ENCODE measurements at places on chromosomes 2 and 18.

DNA sequence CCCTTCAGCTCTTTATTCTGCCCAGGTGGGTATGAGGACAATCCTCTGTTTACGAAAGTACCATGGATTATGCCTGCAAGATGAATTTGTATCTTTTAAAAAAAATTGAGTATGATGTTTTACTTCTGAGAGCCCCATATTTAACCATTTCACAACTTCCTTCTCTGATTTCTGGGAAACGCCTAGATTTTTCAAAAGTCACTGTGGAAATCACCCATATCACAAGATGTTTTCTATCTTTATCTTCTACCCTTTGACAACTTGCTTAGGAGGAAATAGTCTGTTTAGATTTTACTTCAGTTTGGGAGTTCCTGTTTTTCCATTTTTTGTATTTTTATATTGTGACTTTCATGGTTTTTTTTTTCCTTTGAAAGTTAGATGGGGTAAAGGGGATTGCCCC is 53.0 kb downstream of the ICOS start:
- no peak for DNase-seq

DNA sequence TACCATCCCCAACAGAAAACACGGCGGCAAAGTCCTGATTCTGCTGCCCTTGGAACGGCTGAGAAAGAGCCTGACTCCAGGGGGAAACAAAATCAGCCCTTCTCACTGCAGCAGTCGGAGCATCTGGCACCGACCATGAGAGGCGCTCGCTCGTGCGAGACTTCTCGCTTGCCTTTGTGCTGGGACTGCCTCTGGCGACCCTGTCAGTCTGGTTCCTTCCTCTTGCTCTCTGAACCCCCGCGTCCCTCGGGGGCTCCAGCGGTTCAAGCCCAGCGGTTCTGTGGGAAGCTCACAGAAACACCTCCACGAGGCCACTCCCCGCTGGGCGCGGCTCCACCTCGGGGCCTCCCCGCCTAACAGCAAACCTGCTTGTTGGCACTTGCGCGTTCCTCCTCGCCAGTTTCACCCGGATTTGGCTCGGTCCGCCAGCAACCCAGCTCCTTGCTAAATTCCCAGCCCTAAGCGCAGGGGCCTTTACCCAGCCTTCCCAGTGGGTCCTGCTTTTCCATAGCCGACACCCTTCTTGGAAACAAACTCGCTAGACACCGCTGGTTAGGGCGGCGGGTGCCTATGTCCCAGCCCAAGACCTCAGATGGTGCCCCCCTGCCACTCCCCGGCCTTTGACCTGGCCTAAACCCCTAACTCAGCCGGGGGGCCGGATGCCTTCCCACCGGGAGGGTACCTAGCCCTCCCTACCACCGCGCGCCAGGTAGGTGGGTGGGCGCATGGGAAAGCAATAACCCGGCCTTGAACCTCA is 2.2 kb downstream of the RND3 start:
- no peak for DNase-seq

DNA sequence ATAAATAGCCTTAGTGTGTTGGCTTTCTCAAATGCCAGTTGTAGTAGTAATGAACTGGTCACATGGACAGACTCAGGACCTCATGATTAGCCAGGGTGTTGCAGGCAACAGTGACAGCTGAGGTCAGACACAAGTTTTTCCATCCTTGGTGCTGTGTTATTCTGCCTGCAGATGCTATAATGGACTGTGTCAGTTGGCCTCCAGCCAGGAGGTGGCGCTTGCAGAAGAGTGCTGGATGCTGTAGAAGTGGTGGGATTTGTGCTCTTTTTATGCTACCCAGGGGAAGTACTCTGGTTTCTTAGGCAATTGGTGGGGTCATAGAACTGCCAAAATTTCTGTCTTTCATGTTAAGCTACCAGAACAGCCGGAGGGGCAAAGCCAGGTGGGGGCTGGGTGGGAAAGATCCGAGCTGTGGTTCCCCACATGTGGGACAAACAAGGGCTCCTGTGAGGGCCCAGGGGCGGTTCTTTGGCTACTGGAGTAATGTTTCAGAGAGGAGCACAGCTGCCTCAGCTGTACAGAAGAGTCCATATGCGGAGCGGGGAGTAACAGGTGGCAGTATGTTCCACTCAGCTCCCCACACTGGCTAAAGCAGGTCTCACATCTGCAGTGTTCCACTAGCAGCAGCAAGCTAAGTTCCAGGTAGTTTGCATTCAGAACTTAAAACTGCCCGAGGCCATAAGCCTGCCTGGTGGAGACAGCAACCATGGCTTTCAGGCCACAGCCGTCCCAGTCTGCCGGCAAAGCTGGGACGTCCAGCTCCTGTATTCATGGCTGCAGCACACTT is 104.4 kb downstream of the GULP1 start:
- no peak for DNase-seq

- no peak for DNase-seq
These were observed 78.2 kb downstream of the ARHGAP28 start for GRCh38 chr18:6807515-6808257.

DNA sequence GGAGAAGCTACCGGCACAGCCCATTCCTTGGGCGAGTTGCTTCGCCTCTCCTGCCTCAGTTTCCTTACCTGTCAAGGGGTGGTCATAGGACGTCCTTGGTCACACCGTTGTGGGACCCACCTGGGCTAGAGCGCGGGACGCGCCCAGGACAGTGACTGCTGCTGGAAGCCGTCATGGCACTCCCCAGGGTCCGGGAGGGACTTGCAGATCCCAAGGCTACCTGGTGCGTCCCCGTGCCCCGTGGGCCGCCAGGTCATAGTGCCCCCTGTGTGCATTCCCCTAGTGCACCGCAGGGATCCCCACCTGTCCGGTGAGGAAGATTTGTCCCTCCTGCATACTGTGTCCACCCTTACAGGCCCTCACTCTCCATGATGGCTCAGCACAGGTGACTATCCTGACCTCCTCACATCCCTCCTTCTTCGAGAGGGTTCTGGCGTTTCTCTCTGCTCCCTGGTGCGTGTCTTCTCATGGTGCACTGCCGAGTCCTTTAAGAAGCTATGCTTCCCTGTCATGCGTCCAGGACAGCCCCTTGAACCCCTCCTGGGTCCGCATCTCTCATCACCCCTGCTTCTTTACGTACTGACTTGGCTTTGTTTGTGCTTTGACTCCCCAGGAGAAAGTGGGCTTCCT is 886 bp upstream of the STK25 start:
- no peak for DNase-seq

DNA sequence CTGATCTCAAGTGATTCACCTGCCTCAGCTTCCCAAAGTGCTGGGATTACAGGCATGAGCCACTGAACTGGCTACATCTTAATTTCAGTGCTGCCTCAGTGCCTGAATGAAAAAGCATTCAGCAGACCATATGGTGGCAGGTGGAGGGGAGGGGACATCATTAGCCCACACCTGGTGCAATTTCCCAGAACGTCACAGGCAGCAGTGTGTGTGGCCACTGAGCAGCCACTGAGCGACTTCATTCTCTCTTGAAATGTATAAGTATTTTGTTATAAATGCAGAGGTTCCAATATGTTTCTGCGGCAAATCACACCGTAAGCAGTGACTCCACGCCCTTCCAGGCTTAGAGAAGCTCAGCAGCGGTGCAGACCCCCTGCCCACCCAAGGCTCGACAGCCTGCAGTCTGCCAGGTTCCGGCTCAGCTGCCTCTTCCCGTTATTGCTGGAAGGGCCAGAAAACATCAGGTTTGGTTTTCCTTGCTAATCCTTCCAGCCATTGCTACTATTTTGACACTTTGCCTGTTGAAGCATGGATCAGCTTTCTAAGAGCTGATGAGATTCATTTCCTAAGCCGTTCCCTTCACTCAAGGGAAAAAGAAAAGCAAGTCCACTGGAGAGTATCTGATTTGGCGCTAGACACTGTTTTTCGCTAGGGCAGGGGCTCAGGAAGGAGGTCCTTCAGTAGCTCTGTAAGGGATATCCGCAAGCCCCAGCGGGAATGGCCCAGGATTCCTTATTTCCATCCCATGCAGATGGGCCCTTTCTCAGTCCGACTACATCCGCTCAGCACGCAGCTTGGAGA is 250.7 kb downstream of the VAPA start:
- no peak for DNase-seq

- DNase-seq = no peak
These were observed 25.3 kb downstream of the PREPL start for GRCh38 chr2:44335806-44336538.

DNA sequence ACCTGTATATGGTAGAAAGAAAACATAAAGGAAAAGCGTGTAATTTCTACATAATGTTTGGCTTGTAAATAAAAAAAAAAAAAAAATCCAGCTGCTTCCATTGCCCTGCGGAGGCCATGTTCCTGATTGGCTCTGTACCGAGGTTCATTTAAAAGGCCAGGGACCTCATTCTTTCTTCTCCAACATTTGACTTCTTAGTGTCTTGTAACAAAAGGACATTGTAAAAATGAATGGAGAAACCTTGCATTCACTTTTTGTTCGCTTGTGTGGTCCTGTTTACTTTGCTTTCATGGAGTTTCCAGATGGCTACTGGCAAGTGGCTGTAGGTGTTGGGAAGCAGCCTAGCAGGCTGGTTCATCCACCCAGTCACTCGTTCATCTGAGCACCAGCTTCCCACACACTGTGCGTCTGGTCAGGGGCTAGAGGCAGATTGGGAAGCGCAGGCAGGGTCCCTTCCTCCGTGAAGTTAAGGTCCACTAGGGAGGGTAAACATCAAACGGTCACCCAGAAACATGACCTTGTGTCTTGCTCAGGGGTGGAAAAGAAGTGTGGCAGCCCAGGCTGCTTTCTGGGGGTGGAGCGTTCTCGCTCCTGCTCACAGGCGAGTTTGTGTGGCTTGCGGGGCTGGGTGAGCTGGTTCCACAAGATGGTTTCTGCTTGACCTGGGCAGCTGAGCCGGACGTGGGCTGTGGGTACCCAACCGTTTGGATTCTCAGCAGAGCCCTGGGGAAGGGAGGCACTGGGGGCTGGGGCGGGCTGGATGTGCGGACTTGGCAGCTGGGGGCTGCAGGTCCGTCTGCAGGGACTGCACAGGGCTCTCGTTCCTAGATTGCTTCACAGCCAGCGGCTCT is 260.7 kb downstream of the AGAP1 start:
- no peak for DNase-seq

- no peak for DNase-seq
These were observed 84.4 kb downstream of the TMEM131 start for GRCh38 chr2:97911206-97911921.

GRCh38 chr18:60372596-60372995 is at the start of gene MC4R:
Gene MC4R, minus strand, starts transcription at chr18:60372775. Its CDS starts 426 bp downstream, at chr18:60372349.
- DNase-seq = no peak

- DNase-seq = no peak
These were observed 46.7 kb upstream of the KCNG2 start for GRCh38 chr18:79750980-79751571.

GRCh38 chr18:24078391-24078790 is 60.5 kb upstream of the CABYR start:
- DNase-seq = no peak

DNA sequence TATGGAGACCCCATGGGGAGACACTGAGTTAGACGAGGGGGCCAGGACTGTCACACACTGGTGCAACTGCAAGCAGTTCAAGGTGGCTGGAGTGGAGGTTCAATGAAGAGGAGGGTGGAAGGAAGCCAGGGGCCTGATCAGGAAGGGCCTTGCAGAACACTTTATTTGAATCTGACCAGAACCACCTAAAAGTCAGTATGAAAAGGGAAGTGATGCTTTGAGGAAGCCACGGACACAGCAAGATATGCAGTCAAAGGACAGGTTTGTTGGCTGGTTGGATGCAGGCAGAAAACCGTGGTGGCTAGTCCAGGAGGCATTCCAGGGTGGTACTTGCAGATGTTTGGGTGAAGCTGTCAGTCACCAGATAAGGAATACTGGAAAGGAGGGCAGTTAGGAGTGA is 3.5 kb upstream of the FAM124B start:
- DNase-seq = no peak

- no peak for DNase-seq
These were observed 598.0 kb upstream of the SOX11 start for GRCh38 chr2:5094192-5094591.

DNA sequence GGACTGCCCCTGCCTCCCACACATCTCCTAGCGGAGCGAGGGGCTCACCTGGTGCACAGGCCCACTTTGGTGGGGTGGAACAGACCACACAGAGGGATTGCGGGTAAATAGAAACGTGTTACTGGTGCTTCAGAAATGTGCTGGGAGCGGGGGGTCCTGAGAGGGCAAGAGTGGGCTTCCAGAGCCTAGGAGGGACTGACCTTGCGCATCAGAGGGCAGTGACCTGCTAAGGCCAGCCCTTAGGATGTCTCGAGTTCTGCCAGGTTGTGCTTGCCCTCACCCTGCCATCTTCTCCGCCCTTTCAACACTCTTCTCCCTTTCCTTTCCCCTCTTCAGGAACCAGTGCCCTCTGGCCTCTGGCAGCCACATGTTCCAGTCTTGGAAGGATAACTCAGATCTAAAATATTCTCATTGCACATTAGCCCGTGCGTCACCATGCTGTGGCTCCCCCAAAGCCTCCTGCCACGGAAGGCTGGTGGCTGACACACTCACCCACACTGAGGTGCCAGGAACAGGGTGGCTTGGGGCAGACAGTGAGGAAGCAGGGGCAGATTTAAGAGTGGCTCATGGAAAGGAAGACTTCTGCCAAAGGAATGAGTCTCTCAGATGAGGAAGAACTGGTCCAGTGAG is 89.6 kb downstream of the MCFD2 start:
- no peak for DNase-seq

- no peak for DNase-seq
These were observed 104.2 kb upstream of the ODC1 start for GRCh38 chr2:10552220-10552870.

- no peak for DNase-seq
These were observed 47.9 kb downstream of the FRZB start for GRCh38 chr2:182818501-182818900.

DNA sequence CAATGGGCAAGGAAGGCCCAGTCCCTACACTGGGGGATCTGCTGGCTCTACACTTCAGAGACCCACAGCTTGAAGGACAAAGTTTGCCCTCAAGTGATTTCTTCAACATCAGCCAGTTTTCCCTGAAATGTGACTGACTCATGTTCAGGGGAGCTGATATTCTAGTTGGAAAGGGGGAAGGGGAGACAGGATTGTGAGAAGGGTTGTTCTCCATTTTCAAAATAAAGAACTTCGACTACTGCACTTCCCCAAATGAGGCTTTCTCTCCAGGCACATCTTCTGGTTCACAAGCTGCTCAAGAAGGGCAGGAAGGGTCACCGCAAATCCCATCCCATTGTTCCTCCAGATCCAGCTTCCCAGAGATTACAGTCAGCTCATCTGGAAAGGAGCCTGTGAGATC is 117.6 kb downstream of the BCL2L11 start:
- no peak for DNase-seq

DNA sequence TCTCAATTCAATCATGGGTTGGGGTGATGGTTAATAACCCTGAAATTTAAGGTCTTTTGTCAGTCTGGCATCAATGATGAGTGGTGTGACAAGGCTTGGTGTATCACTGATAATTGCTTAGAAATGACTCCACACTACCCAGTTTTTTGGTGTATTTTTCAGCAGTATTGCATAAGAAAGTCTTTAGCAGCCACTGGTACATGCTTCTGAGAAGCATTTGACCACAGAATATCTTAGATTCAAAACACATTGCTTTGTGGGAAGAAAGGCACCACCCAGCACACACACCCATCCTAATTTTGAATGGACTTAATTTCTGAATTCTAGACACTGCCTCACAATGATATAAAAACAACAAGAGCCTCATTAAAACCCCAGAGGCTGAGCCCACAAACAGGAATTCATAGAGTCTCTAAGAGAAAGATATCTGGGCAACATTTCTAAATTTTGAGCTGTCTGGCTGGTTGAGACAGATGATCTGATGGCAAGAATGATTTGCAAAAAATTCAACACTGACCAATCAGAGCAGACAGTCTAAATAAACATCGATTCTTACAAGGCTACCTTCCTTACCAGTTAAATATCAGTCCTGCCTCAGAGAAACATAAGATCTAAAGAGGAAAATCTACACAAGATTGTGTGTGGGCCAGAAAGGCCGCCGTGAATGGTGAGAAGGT is 114.7 kb upstream of the CYP1B1 start:
- no peak for DNase-seq

GRCh38 chr2:134445985-134446382 is 192.1 kb downstream of the MGAT5 start:
- DNase-seq = no peak

Measured in stimulated activated CD4-positive, alpha-beta T cell treated with anti-CD3 and anti-CD28 coated beads, Interleukin-15, amount 100 ng/mL, for 1 hour (primary cell).